Heart right ventricle (tissue), 16 donors: ENCODE measurements at places on chromosomes 16 and 17. TPM values are rescaled to one million over a fixed set of nuclear protein-coding genes. Genes with fewer than 3 reads are reported as not detected.

GRCh38 chr17:22138861-22139469 is 446.6 kb downstream of the KCNJ18 start:
- H3K27me3 ChIP-seq = no peaks in the 10 kb centered on the region
- no peaks in the 10 kb centered on the region for H3K36me3 ChIP-seq
- no peak overlapping the region for H3K27ac ChIP-seq
- H3K4me3 ChIP-seq = no peak overlapping the region

DNA sequence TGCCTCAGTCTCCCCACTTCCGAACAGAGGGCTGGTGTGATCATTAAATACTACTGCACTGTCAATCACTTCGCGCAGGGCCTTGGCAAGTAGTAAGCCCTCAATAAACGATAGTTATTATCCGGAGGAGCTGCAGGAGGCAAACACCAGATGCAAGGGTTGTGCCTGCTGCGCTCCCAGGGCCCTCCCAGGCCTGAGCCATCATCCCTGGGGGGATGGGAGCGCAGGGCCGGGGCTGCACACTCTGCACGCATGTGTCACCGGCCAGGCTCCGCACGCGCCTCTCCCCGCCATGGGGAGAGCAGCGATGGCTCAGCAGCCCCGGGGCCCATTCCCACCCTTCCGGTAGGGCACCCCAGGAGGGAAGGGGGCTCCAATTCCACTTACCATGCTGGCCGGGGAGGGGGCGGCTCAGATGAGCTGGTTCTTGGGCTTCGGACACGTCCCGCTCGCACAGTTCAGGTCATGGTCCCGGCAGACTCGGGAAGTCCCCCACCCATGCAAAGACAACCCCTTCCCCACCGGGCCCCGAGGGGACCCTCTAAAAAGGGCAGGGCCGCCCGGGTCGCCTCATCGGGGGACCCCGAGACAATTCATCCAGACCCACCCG is 681 bp downstream of the XPO6 start:
- peak overlapping the region; percentile 90 for H3K4me3 ChIP-seq
- H3K27ac ChIP-seq = peak overlapping the region; percentile 87
- H3K36me3 ChIP-seq = peaks cover 36% of the 10 kb centered on the region
- no peaks in the 10 kb centered on the region for H3K27me3 ChIP-seq
- peak; percentile 71 for DNase-seq

- no peak for DNase-seq
- H3K27ac ChIP-seq = no peak within 1 kb of the TSS
- no peaks in the 10 kb centered on the region for H3K36me3 ChIP-seq
These were observed at the start of gene CENPV for GRCh38 chr17:16353317-16354174. CENPV (minus strand) TSS chr17:16353469; CDS start chr17:16353436, 33 bp downstream.

DNA sequence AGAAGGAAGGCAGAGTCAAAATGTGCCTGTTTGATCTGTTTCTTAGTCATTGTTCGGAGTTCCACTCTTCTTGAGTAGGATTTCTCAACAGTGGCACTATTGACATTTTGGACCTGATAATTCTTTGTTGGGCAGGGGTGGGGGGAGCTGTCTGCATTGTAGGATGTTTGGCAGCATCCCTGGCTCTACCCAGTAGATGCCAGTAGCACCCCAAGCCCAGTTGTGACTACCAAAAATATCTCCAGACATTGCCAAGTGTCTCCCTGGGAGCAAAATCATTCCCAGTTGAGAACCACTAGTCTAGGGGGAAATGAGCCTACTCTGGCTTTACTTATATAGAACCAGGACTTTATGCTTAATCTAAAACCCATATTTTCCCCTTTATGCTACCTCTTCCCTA is 1.1 kb upstream of the GFOD2 start:
- no peaks in the 10 kb centered on the region for H3K27me3 ChIP-seq
- peaks cover 20% of the 10 kb centered on the region for H3K4me1 ChIP-seq
- no peak overlapping the region for H3K4me3 ChIP-seq
- H3K36me3 ChIP-seq = peaks cover 23% of the 10 kb centered on the region

DNA sequence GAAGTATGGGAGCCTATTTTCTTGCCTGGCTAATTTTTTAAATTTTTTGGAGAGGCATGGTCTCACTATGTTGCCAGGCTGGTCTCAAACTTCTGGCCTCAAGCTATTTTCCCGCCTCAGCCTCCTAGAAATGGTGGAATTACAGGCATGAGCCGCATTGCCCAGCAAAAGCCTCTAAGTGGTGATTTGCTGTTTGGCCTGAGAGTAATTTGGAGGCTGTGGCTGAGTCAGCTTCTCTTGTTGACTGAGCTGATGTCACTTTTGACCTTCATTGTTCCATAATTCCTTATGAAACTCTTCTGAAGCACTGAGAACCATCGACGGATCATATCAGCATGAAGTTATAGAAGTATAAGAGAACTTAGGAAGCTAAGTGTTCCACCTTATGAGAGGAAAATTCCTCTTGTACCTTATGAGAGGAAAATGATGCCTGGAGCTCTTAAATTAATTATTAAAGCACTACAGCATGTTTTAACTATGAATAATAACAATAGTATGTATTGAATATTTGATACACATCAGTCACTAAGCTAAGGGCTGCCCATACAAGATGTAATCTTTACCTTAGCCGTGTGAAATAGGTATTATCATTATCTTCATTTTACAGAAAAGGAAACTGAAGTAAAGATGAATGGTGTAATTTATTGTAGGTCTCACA is 220.8 kb upstream of the MON1B start:
- H3K36me3 ChIP-seq = no peaks in the 10 kb centered on the region
- DNase-seq = no peak
- H3K4me1 ChIP-seq = no peaks in the 10 kb centered on the region
- H3K27ac ChIP-seq = no peak overlapping the region
- no peak overlapping the region for H3K4me3 ChIP-seq
- no peaks in the 10 kb centered on the region for H3K27me3 ChIP-seq

DNA sequence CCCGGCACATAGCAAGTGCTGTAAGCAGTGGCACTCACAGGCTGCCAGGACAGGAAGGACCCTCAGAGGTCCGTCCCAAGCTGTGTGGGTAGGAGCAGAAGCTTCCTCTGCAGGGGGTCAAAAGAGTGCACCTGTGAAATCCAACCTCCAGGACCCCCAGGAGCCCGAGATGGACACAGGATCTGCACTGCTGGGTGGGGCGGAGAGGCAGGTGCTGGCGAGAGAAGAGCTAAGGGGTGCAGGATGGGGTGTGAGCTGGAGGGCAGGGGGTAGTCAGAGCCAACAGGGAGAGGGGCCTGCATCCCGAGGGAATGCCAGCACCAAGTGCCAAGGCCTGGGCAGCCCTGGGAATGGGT is 650 bp upstream of the AANAT start:
- H3K4me1 ChIP-seq = peaks cover 18% of the 10 kb centered on the region
- no peak overlapping the region for H3K27ac ChIP-seq
- no peaks in the 10 kb centered on the region for H3K36me3 ChIP-seq

- DNase-seq = peak; percentile 46
- peaks cover 9% of the 10 kb centered on the region for H3K4me1 ChIP-seq
- no peak overlapping the region for H3K27ac ChIP-seq
These were observed 107.0 kb upstream of the CACNG5 start for GRCh38 chr17:66727634-66728570.

SOX9 gene
- 5.0 TPM for polyA plus RNA-seq

DNA sequence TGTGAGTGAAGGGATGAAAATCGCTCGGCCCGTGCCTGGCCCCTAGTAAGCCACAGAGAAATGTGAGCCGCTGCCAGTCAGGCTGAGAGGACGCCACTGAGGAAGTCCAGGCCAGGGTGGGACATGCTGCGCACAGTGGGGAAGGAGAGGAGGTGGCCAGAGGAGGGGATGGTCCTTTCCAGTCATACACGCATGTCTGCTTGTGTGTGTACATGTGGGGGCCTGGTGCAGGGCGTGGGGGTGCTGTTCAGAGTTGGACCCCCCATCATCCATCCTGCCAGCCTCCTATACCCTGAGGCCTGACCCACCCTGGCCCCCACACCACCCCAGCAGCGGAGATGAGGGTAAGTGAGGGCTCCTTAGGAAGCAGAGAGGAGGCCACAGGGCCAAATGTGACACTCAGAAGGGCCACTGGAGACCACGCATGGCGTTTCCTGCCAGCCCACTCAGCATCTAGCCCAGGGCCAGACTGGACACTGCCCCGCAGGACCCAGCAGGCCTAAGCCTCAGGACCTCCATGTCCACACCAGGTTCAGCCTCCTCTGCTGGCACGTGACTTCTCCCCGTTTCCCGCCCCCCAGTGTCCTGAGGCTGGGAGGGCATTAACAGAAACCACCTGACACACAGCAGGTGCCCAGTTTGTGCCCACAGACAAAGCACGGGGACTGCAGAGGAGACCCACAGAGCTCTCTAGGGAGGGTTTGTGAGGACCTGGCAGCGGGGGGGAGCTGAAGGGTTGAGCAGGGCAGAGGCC is 7.0 kb downstream of the DOC2A start:
- no peak overlapping the region for H3K27ac ChIP-seq
- H3K4me3 ChIP-seq = no peak overlapping the region
- peaks cover 57% of the 10 kb centered on the region for H3K36me3 ChIP-seq
- DNase-seq = no peak
- H3K27me3 ChIP-seq = peaks cover 4% of the 10 kb centered on the region

DNA sequence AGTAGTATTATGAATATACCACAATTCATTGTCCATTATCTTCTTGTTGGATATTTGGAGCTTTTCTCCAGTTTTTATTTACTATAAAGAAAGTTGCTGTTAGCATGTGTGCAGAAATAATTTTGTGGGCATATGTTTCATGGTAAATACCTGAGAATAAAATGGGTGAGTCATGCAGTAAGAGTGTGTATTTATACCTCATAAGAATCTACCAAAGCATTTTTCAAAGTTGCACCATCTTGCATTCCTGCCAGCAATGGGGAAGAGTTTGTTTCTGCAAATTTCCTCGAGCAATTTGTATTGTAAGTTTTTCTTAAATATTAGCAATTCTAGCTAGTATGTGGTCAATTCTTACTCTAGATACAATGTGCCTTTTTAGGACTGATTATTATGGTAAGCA is 7.9 kb upstream of the MON1B start:
- H3K4me3 ChIP-seq = no peak overlapping the region
- H3K27ac ChIP-seq = no peak overlapping the region
- H3K4me1 ChIP-seq = no peaks in the 10 kb centered on the region
- DNase-seq = no peak
- H3K36me3 ChIP-seq = no peaks in the 10 kb centered on the region

DNA sequence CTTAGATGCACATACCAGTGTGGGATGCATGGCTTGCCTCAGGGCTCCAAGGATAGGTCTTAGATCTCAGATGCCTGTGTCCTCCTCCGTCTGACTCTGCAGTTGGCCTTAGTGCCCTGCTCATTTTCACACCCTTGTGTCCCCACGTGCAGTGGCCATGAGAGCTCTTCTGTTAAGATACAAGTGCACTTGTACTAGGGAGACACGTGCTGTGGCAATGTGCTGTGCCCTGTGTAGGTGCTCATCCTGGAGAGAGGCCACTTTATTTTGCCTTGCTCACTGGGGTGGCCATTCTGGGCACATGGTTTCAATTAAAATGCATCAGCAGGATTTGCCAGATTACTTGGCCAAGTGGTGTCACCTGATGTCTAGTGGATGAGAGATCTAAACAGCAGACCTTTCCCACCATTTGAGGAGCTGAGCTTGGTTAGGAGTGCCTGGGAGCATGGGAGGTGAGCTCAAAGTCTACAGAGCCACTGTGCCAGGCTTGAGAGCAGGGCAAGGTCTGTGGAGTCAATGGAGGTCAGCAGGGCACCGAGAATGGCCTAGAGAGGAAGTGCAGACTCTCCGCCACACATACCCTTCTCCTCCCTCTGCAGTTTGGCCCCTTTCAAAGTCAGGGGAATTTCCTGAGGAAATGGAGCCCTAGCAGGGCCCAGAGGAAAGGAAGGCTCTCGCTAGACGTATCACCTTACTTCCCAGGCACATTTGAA is 25.2 kb upstream of the SMPD3 start:
- H3K27me3 ChIP-seq = no peaks in the 10 kb centered on the region
- DNase-seq = no peak
- no peak overlapping the region for H3K4me3 ChIP-seq
- peaks cover 20% of the 10 kb centered on the region for H3K4me1 ChIP-seq
- no peaks in the 10 kb centered on the region for H3K36me3 ChIP-seq
- H3K27ac ChIP-seq = no peak overlapping the region

DNA sequence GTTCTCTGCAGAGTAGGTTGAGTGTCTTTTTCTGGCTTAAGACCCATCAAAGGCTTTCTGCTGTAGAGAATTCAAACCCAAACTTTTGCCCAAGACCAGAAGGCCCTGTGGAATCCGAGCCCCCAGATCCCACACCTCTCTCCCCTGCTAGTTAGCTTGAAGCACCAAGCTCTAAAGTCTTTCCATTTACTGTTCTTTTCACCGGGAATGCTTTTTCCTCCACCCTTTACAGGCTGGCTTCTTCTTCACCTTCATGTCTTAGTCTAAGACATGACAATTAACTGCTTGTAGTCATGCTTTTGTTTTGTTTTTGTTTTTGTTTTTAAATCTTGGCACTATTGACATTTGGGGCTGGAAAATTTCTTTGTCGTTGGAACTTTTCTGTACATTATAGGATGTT is 15.5 kb downstream of the HSD17B2 start:
- no peaks in the 10 kb centered on the region for H3K27me3 ChIP-seq
- no peaks in the 10 kb centered on the region for H3K4me1 ChIP-seq
- no peak overlapping the region for H3K4me3 ChIP-seq
- no peaks in the 10 kb centered on the region for H3K36me3 ChIP-seq
- no peak for DNase-seq

DNA sequence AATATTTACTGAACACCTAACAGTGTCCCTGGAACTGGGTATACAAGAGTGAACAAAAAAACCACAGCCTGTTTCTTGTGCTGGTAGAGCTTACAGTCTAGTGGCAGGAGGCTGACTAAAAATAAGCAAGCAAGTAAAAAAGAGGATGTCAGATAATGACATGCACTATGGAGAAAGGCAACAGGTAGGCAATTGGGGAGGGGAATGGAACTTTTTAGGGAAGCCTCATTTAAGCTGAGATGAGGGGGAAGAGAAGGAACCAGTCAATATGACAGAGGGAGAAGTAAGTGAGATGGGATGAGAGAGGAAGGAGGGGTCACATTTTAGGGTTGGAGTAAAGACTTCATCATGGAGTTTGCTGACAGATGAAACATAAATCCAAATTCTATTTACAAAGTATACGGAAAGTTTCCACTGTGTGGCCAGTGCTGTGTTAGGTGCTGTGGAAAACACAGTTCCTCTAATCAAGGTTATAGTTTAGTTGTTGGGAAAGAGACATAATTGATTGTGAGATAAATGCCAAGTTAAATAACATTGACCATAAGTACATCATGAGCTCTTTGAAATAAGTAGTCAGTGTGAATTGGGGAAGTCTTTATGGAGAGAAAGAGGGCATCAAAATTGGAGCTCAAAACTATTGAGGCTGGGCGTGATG is 251.4 kb downstream of the FTO start:
- no peak overlapping the region for H3K27ac ChIP-seq
- no peaks in the 10 kb centered on the region for H3K36me3 ChIP-seq
- DNase-seq = no peak
- H3K4me3 ChIP-seq = no peak overlapping the region

GRCh38 chr17:12250973-12251372 is 230.3 kb downstream of the MAP2K4 start:
- peaks cover 8% of the 10 kb centered on the region for H3K4me1 ChIP-seq
- no peak for DNase-seq
- no peak overlapping the region for H3K4me3 ChIP-seq
- H3K27me3 ChIP-seq = no peaks in the 10 kb centered on the region
